ENCODE measurements at places on chromosomes 6 and 20. TPM values are rescaled to one million over a fixed set of nuclear protein-coding genes. Genes with fewer than 3 reads are reported as not detected.

DNA sequence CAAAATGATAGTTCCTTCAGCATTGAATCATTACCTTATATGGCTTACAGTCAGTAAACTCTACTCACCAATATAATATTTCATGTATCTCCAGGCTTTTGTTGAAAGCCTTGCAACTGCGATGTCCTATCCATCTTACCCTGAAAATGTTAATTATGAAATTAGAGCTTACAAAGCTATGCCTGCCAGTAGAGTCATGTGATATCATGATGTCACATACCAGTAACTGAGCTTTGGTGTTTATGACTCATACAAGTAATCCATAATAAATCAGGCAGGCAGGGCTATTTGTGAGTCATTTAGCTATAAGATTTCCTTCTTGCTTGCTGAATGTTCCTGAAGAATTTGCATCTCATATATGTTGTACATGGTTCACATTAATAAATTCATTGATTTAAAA lies 44.9 kb upstream of the FAM83B start:
- H3K4me3 ChIP-seq, result no peak overlapping the region
- peaks cover 4% of the 10 kb centered on the region for H3K4me1 ChIP-seq
- no peaks in the 10 kb centered on the region for H3K27me3 ChIP-seq

TPBG gene
- total RNA-seq, result 21.4 TPM

KCNQ2 gene
- 157 TPM for total RNA-seq

QRSL1 gene
- total RNA-seq, result 19.9 TPM

DNA sequence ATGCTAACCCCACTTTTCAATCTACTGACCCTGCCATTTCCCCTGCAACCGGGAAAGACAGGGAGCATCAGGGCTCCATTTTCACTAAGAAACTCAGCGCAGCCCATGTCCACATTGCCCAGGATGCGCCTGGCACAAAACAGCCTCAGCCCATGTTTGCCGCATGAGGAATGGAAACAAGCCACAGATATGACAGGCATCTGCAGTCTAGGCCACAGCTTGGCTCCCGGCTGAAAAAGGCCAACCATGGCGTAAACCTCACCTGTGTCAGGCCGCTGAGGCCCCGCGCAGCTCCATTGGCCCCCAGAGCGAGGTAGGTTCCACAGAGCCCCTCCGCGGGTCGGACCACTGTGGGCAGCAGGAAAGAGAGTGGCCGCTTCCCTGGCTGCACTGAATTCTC lies 21.7 kb downstream of the GGT7 start:
- H3K4me3 ChIP-seq, result no peak overlapping the region
- no peak overlapping the region for H3K27ac ChIP-seq
- no peaks in the 10 kb centered on the region for H3K27me3 ChIP-seq
- no peaks in the 10 kb centered on the region for H3K4me1 ChIP-seq

GRCh38 chr6:93350774-93351173 lies 68.6 kb downstream of the EPHA7 start:
- H3K27me3 ChIP-seq, result no peaks in the 10 kb centered on the region
- no peak for DNase-seq
- no peak overlapping the region for H3K4me3 ChIP-seq
- peaks cover 11% of the 10 kb centered on the region for H3K36me3 ChIP-seq
- no peak overlapping the region for H3K27ac ChIP-seq
- H3K4me1 ChIP-seq, result no peaks in the 10 kb centered on the region

DNA sequence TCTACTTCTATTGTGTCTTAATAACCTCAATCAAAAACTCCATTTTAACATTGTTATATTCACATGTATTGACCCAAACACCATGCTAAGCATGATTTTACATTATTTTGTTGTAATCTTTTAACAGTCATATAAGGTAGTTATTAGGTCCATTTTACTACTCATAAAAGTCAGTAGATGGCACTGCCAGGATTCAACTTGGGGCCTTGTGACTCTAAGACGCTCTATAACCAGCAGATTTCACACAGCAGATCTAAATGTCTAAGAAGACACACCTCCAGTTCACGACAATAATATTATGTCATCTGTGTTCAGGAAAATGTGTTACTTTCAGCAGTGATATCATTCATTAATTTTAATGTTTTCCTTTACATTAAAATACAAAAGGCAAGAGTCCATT lies 88.0 kb downstream of the FRK start:
- H3K27ac ChIP-seq, result no peak overlapping the region
- no peak overlapping the region for H3K4me3 ChIP-seq
- H3K36me3 ChIP-seq, result no peaks in the 10 kb centered on the region
- H3K27me3 ChIP-seq, result no peaks in the 10 kb centered on the region
- no peak for DNase-seq

SLC32A1 gene
- 0.09 TPM for total RNA-seq

EPB41L1 gene
- total RNA-seq, result 30.6 TPM

- no peak overlapping the region for H3K27ac ChIP-seq
- H3K4me3 ChIP-seq, result no peak overlapping the region
- DNase-seq, result no peak
- H3K36me3 ChIP-seq, result no peaks in the 10 kb centered on the region
- H3K27me3 ChIP-seq, result no peaks in the 10 kb centered on the region
These were observed 75.8 kb downstream of the LAMP5 start for GRCh38 chr20:9590189-9590588.

ULBP3 gene
- total RNA-seq, result 17.5 TPM

- H3K4me1 ChIP-seq, result no peaks in the 10 kb centered on the region
- H3K27me3 ChIP-seq, result no peaks in the 10 kb centered on the region
- H3K27ac ChIP-seq, result no peak overlapping the region
- peaks cover 6% of the 10 kb centered on the region for H3K36me3 ChIP-seq
- DNase-seq, result no peak
These were observed 98.9 kb downstream of the RNGTT start for GRCh38 chr6:88864359-88865054.

- no peak overlapping the region for H3K27ac ChIP-seq
- no peak for DNase-seq
- H3K36me3 ChIP-seq, result no peaks in the 10 kb centered on the region
These were observed 21.3 kb upstream of the PPARD start for GRCh38 chr6:35321091-35321490.

GPSM3 gene
- total RNA-seq, result 8.0 TPM

- H3K27ac ChIP-seq, result no peak overlapping the region
- peaks cover 11% of the 10 kb centered on the region for H3K36me3 ChIP-seq
- H3K4me3 ChIP-seq, result no peak overlapping the region
- no peaks in the 10 kb centered on the region for H3K27me3 ChIP-seq
- H3K4me1 ChIP-seq, result peaks cover 36% of the 10 kb centered on the region
These were observed 137.6 kb downstream of the AIG1 start for GRCh38 chr6:143198312-143198711.

EEF1A2 gene
- total RNA-seq, result 4.6 TPM

GRCh38 chr6:164214066-164214465 lies 799.5 kb downstream of the QKI start:
- peaks cover 17% of the 10 kb centered on the region for H3K36me3 ChIP-seq
- peaks cover 28% of the 10 kb centered on the region for H3K4me1 ChIP-seq
- no peaks in the 10 kb centered on the region for H3K27me3 ChIP-seq
- no peak for DNase-seq
- no peak overlapping the region for H3K4me3 ChIP-seq

- H3K27me3 ChIP-seq, result peaks cover under 1% of the 10 kb centered on the region
- no peak for DNase-seq
- no peak overlapping the region for H3K4me3 ChIP-seq
- no peaks in the 10 kb centered on the region for H3K4me1 ChIP-seq
- no peak overlapping the region for H3K27ac ChIP-seq
- no peaks in the 10 kb centered on the region for H3K36me3 ChIP-seq
These were observed 16.1 kb upstream of the LAMP5 start for GRCh38 chr20:9498322-9498721.

DNA sequence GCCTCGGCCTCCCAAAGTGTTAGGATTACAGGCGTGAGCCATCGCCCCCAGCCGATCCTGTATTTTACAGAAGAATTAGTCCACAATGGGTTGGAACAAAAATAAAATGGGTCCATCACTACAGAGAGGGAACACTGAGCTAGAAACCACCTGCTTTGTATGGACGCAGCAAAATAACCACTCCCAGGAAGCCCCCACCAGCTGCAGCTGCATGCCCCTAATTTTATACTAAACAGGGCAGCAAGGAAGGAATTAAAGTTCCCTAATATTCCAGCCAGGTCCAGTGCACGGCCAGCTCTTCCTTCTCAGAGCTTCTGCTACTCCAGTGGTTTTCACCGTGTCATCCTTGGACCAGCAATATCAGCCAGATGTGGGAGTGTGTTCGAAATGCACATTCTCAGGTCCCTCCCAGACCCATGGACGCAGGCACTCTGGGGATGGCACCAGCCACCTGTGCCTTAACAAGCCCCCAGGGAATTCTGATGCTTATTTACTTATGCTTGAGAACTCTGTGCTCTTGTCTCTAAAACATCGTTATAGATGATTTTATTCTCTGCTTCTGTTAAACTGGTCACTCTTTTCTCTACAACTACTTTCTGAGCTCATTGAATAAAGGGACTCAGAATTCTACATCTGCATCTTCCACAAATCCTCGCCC lies 189.5 kb upstream of the SLC24A3 start:
- H3K4me1 ChIP-seq, result no peaks in the 10 kb centered on the region
- peaks cover 5% of the 10 kb centered on the region for H3K27me3 ChIP-seq
- no peak for DNase-seq
- no peaks in the 10 kb centered on the region for H3K36me3 ChIP-seq
- no peak overlapping the region for H3K4me3 ChIP-seq
- H3K27ac ChIP-seq, result no peak overlapping the region

DNA sequence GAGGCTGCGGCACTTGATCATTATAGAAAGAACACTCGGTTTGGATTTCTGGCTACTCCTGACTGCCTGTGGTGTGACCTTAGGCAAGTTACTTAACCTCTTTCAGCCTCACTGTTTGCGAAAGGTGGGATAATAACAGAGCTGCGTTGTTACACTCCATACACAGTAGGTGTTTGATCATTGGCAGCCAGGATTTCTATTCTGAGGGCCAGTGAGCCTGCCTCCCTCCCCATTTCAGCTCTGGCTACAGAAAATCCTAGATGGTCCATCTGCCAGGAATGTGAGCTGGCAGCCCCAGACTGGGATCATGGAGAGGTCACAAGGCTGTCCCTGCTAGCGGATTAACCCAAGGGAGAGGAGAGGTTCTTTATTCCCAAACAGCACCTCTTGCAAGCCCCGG lies 2.7 kb downstream of the KCNB1 start:
- no peak overlapping the region for H3K27ac ChIP-seq
- no peak for DNase-seq
- no peaks in the 10 kb centered on the region for H3K36me3 ChIP-seq
- peak overlapping the region; percentile 31 for H3K4me3 ChIP-seq
- H3K4me1 ChIP-seq, result peaks cover 15% of the 10 kb centered on the region

DNA sequence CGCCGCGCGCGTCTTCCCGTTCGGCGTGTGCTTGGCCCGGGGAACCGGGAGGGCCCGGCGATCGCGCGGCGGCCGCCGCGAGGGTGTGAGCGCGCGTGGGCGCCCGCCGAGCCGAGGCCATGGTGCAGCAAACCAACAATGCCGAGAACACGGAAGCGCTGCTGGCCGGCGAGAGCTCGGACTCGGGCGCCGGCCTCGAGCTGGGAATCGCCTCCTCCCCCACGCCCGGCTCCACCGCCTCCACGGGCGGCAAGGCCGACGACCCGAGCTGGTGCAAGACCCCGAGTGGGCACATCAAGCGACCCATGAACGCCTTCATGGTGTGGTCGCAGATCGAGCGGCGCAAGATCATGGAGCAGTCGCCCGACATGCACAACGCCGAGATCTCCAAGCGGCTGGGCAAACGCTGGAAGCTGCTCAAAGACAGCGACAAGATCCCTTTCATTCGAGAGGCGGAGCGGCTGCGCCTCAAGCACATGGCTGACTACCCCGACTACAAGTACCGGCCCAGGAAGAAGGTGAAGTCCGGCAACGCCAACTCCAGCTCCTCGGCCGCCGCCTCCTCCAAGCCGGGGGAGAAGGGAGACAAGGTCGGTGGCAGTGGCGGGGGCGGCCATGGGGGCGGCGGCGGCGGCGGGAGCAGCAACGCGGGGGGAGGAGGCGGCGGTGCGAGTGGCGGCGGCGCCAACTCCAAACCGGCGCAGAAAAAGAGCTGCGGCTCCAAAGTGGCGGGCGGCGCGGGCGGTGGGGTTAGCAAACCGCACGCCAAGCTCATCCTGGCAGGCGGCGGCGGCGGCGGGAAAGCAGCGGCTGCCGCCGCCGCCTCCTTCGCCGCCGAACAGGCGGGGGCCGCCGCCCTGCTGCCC lies 1.1 kb downstream of the SOX4 start:
- H3K36me3 ChIP-seq, result peaks cover 27% of the 10 kb centered on the region
- H3K27ac ChIP-seq, result peak overlapping the region; percentile 98
- H3K27me3 ChIP-seq, result peaks cover 3% of the 10 kb centered on the region
- peak overlapping the region; percentile 95 for H3K4me3 ChIP-seq
- H3K4me1 ChIP-seq, result peaks cover 37% of the 10 kb centered on the region

SMOC2 gene
- total RNA-seq, result 0.14 TPM

ZNF165 gene
- 0.91 TPM for total RNA-seq

DNA sequence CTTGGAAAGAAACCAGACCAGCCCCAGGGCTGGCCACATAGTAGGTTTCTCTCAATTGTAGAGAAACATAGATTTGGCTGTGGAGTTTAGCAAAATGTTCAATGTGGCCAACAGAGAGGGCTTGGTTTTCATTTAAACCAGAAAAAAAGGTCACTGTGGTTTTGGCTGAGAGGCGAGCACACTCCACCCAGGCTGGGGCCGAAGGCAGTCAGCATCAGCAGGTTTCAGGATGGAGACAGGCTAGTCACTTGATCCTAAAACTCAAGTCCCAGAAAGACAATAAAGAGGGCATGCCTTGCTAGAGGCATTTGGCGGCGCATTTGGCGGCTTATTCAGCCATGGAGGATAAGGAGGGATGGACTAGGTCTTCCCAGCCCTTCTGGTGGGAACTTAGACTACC lies 73.1 kb downstream of the PRND start:
- no peak for DNase-seq
- no peak overlapping the region for H3K4me3 ChIP-seq
- peaks cover 29% of the 10 kb centered on the region for H3K36me3 ChIP-seq

ZKSCAN8 gene
- 37.9 TPM for total RNA-seq

- DNase-seq, result no peak
- H3K36me3 ChIP-seq, result peaks cover 13% of the 10 kb centered on the region
- no peak overlapping the region for H3K27ac ChIP-seq
- no peak overlapping the region for H3K4me3 ChIP-seq
- H3K4me1 ChIP-seq, result no peaks in the 10 kb centered on the region
These were observed 1370.3 kb upstream of the CITED2 start for GRCh38 chr6:140744659-140745320.

DNA sequence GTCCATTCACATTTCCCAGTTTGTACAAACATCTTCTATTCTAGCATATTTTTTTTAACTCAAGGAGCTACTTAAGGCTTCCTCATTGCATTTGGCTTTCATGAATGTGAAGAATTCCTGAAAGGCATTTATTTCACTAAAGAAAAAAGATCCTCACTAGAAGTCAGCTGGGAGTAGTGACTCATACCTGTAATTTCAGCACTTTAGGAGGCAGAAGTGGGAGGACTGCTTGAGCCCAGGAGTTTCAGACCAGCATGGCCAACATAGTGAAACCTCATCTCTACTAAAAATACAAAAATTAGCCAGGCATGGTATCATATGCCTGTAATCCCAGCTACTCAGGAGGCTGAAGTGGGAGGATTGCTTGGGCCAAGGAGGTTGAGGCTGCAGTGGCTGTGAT lies 30.9 kb upstream of the XRN2 start:
- peaks cover 3% of the 10 kb centered on the region for H3K36me3 ChIP-seq
- no peaks in the 10 kb centered on the region for H3K4me1 ChIP-seq
- DNase-seq, result no peak
- H3K27me3 ChIP-seq, result peaks cover 20% of the 10 kb centered on the region

- H3K4me3 ChIP-seq, result no peak overlapping the region
- DNase-seq, result no peak
- H3K36me3 ChIP-seq, result no peaks in the 10 kb centered on the region
- no peaks in the 10 kb centered on the region for H3K27me3 ChIP-seq
- no peak overlapping the region for H3K27ac ChIP-seq
These were observed 410.5 kb upstream of the MAN1A1 start for GRCh38 chr6:119760046-119760445.

Data from neural crest cell (in vitro differentiated cells).